ENCODE measurements at places on chromosomes 4 and X. TPM values are rescaled to one million over a fixed set of nuclear protein-coding genes. Genes with fewer than 3 reads are reported as not detected.

The RTL5 gene
- total RNA-seq: under 0.01 TPM

The CHST7 gene
- 53.2 TPM for total RNA-seq

The RASL11B gene
- total RNA-seq: not detected

The HMX1 gene
- total RNA-seq: not detected

The SCML2 gene
- total RNA-seq: 0.97 TPM

The GPR143 gene
- 5.5 TPM for total RNA-seq

The RBMXL3 gene
- total RNA-seq: not detected

The GAB3 gene
- 1.6 TPM for total RNA-seq

The TCP11X2 gene
- total RNA-seq: not detected

The RNF128 gene
- total RNA-seq: under 0.01 TPM

Data from epithelial cell of umbilical artery (primary cell).